ENCODE measurements at places on chromosomes 12 and 14.

DNA sequence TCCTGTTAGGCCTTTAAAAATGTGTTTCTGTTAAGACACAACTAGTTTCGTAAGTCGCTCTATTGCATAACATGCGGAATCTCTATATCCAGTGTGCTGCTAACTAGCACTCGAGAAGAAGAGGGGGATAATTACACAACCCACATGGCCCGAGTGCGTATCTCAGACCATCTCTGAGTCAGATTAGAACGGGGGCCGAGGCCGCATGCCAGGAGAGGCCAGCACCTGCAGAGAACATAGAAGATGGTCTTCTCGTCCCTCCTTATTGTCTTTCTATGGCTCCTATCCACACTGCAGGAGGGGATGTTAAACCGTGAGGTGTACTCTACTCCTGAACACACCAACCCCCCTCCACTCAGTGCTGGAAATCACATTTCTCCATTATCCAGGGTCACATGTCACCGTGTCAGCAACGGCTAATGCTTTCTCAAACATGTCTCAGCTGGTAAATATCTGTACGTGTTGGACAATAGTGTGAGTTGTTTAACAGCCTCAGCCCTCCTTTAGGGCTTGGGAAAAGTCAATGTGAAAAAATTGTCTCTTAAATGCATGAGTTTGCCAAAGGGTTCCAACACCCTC lies 56.3 kb downstream of the CCDC88C start:
- DNase-seq, result peak; percentile 94

GRCh38 chr12:98359856-98360255 lies 155.5 kb upstream of the TMPO start:
- DNase-seq, result no peak

DNA sequence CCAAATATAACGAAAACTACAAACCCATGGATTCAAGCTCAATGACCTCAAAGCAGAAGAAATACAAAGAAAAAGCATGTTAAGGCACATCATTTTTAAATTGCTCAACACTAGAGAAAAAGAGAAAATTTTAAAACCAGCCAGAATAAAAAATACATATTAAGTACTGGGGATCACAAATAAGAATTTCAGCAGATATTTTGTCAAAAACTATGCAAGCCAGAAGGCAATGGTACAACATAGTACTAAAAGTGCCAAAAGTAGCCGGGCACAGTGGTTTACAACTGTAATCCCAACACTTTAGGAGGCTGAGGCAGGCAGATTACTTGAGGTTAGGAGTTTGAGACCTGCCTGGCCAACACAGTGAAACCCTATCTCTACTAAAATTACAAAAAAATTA lies 10.2 kb downstream of the SGPP1 start:
- DNase-seq, result peak; percentile 26

DNA sequence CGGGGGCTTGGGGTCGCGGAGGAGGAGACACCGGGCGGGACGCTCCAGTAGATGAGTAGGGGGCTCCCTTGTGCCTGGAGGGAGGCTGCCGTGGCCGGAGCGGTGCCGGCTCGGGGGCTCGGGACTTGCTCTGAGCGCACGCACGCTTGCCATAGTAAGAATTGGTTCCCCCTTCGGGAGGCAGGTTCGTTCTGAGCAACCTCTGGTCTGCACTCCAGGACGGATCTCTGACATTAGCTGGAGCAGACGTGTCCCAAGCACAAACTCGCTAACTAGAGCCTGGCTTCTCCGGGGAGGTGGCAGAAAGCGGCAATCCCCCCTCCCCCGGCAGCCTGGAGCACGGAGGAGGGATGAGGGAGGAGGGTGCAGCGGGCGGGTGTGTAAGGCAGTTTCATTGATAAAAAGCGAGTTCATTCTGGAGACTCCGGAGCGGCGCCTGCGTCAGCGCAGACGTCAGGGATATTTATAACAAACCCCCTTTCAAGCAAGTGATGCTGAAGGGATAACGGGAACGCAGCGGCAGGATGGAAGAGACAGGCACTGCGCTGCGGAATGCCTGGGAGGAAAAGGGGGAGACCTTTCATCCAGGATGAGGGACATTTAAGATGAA lies 630 bp downstream of the FOS start:
- peak; percentile 33 for DNase-seq

- no peak for DNase-seq
These were observed 17.7 kb upstream of the CALM1 start for GRCh38 chr14:90379106-90379505.

GRCh38 chr12:7032990-7033389 lies 14.7 kb upstream of the LPCAT3 start:
- DNase-seq, result no peak
